ENCODE measurements at places on chromosomes 13 and 19.
A peak's percentile ranks its signal among the peaks of the same experiment; 100 is the strongest.

DNA sequence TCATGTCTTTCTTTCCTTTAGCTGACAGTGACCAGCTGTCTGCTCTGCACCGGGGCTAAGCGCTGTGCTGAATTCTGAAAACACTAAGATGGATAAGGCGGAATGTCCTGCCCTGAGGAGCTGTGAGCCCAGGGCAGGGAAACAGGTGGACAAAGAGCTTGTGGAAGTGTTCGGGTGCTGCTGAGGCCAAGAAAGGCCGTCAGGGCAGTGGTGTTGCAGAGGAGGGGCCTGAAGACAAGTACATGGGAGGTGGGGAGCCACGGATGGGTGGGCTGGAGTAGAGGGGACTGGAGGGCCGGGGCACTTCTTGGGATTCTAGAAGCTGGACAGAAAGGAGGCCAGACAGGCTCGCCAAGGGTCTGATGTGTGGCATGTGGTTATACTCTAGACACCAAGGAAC lies 66.2 kb upstream of the GPR183 start:
- peaks cover 24% of the 10 kb centered on the region for H3K36me3 ChIP-seq
- DNase-seq = no peak
- no peak overlapping the region for H3K27ac ChIP-seq
- H3K4me3 ChIP-seq = no peak overlapping the region
- H3K4me1 ChIP-seq = peaks cover 70% of the 10 kb centered on the region
- H3K27me3 ChIP-seq = no peaks in the 10 kb centered on the region

GRCh38 chr13:73366241-73366640 lies 307.4 kb downstream of the KLF5 start:
- H3K27ac ChIP-seq = no peak overlapping the region
- H3K36me3 ChIP-seq = no peaks in the 10 kb centered on the region
- no peak for DNase-seq
- H3K4me3 ChIP-seq = no peak overlapping the region

- no peak overlapping the region for H3K27ac ChIP-seq
- no peak for DNase-seq
- peaks cover 6% of the 10 kb centered on the region for H3K27me3 ChIP-seq
- H3K4me1 ChIP-seq = no peaks in the 10 kb centered on the region
Observed at GRCh38 chr13:109156181-109156935, 526.9 kb downstream of the MYO16 start.

GRCh38 chr19:56900573-56901097 lies 60.1 kb upstream of the PEG3 start:
- no peak overlapping the region for H3K4me3 ChIP-seq
- H3K27me3 ChIP-seq = no peaks in the 10 kb centered on the region
- no peaks in the 10 kb centered on the region for H3K4me1 ChIP-seq

- no peaks in the 10 kb centered on the region for H3K27me3 ChIP-seq
- H3K4me1 ChIP-seq = no peaks in the 10 kb centered on the region
- H3K4me3 ChIP-seq = no peak overlapping the region
Observed at GRCh38 chr19:2917275-2918184, 16.8 kb downstream of the ZNF57 start.

DNA sequence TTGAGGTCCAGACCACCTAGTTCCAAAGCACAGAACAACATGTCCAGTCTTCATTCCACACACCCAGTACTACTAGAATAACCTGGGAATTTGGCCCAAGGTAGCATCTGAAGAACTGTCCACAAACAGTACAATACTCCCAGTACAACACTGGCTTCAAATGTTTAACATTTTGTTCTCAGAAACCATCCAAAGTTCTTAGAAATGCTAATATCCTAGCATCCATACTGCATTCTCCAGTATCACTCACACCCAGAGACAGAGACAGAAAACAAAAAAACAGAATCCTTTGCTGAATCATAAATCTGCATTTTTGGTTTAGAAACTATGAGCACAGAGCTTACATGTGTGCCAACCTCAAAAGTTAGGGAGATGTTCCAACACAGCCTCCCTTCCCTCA lies 490.8 kb downstream of the FOXO1 start:
- no peak for DNase-seq
- H3K4me1 ChIP-seq = peaks cover 18% of the 10 kb centered on the region
- no peak overlapping the region for H3K27ac ChIP-seq
- H3K27me3 ChIP-seq = no peaks in the 10 kb centered on the region
- no peaks in the 10 kb centered on the region for H3K36me3 ChIP-seq
- H3K4me3 ChIP-seq = no peak overlapping the region

DNA sequence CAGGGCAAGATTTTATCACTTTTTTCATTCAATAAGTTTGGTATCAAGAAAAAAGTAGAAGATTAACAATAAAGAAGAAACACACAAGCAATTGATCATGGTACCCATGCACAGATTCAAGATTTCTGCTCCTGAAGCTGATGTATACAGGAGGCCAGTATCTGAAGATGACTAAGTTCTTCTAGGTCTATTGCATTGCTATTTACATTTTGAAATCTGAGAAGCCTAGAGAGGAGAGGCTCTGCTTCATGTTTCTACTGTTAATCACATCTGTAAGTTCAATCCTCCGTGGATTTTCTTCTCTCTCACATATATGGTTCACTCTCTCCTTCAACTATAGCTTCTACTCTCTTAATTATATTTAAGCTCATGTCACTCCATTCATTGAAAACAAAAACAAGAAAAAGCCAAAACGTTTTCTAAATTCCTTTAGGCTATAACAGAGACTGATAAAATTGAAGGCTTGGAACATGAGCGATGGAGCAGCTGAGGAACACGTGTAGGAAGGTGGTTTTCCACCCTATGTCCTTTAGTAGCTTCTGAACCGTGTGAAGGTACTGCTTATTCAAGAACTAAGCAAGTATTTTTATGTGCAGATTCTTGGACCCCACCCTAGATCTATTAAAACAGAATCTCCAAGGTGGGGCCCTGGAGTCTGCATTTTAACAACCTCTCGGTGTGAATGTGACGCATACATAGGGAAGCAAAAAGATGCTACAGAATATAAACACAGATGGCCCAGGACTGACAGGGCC lies 198.2 kb downstream of the EFNB2 start:
- no peaks in the 10 kb centered on the region for H3K4me1 ChIP-seq
- no peak for DNase-seq
- no peaks in the 10 kb centered on the region for H3K27me3 ChIP-seq
- no peaks in the 10 kb centered on the region for H3K36me3 ChIP-seq
- H3K4me3 ChIP-seq = no peak overlapping the region
- H3K27ac ChIP-seq = no peak overlapping the region

GRCh38 chr19:48752496-48753365 lies at the start of gene FUT1:
FUT1 (minus strand) TSS chr19:48752641; CDS start chr19:48751281, 1,360 bp downstream.
- peaks cover 28% of the 10 kb centered on the region for H3K27me3 ChIP-seq
- no peak within 1 kb of the TSS for H3K27ac ChIP-seq
- peaks cover 24% of the 10 kb centered on the region for H3K4me1 ChIP-seq
- peak within 1 kb of the TSS; percentile 47 for H3K4me3 ChIP-seq

DNA sequence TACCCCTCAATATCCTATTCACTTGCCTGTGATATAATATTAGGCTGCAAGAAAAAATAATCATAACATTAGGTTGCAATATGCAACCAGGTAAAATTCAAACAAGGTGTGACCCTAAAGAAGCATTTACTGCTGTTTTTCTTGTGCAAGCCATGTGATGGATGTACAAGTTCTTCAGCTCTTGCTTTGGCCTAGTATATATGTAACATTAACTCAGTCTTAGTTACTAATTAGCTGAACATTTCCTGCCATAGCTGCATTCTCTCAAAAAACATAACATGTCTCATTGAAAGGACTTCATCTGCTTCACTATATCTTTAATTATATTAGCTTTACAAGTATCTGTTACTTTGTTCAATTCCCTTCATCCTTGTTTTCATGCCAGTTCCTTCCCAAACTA lies 406.8 kb upstream of the HTR2A start:
- DNase-seq = no peak
- no peak overlapping the region for H3K27ac ChIP-seq
- H3K36me3 ChIP-seq = no peaks in the 10 kb centered on the region
- H3K27me3 ChIP-seq = no peaks in the 10 kb centered on the region
- no peaks in the 10 kb centered on the region for H3K4me1 ChIP-seq

DNA sequence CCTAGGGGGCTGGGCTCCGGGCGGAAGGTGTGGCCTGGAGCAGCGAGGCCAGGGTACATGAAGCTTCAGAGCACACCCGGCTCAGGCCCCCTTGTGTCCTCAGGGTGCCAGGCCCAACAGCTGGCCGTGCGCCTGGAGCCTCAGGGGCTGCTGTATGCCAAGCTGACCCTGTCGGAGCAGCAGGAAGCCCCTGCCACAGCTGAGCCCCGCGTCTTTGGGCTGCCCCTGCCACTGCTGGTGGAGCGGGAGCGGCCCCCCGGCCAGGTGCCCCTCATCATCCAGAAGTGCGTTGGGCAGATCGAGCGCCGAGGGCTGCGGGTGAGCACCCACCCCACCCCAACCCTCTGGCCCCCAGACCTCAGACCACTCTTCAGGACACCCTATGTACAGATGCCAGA lies 3.2 kb downstream of the SYDE1 start:
- no peak for DNase-seq
- H3K4me1 ChIP-seq = peaks cover 16% of the 10 kb centered on the region
- H3K27me3 ChIP-seq = peaks cover 7% of the 10 kb centered on the region
- no peak overlapping the region for H3K4me3 ChIP-seq

DNA sequence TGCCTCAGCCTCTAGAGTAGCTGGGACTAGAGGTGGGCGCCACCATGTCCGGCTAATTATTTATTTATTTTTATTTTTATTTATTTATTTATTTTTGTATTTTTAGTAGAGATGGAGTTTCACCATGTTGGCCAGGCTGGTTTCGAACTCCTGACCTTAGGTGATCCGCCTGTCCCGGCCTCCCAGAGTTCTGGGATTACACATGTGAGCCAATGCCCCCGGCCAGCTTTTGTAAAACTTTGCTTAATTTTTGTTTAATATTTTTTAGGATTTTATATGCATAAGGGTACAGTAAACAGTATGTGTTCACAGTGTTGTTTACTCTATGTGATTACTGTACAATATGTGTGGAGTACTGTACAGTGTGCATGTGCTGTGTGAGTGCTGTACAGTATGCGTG lies 98.7 kb downstream of the ZMYM2 start:
- H3K4me1 ChIP-seq = no peaks in the 10 kb centered on the region
- H3K36me3 ChIP-seq = peaks cover 71% of the 10 kb centered on the region
- DNase-seq = no peak
- no peak overlapping the region for H3K4me3 ChIP-seq
- H3K27me3 ChIP-seq = no peaks in the 10 kb centered on the region

GRCh38 chr19:892243-892893 lies 619 bp downstream of the MED16 start:
- no peaks in the 10 kb centered on the region for H3K27me3 ChIP-seq
- peaks cover 25% of the 10 kb centered on the region for H3K4me1 ChIP-seq
- H3K4me3 ChIP-seq = peak overlapping the region; percentile 69

DNA sequence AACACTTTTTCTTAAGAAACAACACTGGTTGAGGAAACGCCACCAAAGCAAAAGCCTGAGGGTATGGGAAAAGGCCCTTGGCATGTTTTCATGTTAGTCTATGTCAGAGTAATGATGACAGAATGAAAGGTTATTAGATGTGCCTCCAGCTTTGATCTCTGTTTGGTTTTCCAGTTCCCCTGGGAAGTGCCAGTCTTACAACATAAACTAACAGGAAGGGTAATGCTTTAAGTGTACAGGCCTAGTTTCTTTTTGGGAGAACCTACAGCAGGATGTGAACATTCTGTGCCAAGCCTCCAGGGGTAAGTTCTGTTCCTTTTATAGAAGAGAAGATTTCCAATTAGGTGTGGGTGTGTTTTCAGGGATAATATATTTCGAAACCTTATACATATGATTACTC lies 121.7 kb downstream of the FNDC3A start:
- no peak overlapping the region for H3K27ac ChIP-seq
- no peak overlapping the region for H3K4me3 ChIP-seq
- H3K4me1 ChIP-seq = no peaks in the 10 kb centered on the region
- H3K36me3 ChIP-seq = no peaks in the 10 kb centered on the region
- DNase-seq = no peak

GRCh38 chr13:66794340-66795031 lies 435.6 kb downstream of the PCDH9 start:
- H3K27me3 ChIP-seq = no peaks in the 10 kb centered on the region
- no peaks in the 10 kb centered on the region for H3K36me3 ChIP-seq
- no peaks in the 10 kb centered on the region for H3K4me1 ChIP-seq
- no peak overlapping the region for H3K27ac ChIP-seq
- no peak overlapping the region for H3K4me3 ChIP-seq

GRCh38 chr19:50460161-50460765 lies 16.0 kb upstream of the EMC10 start:
- DNase-seq = no peak
- H3K27ac ChIP-seq = no peak overlapping the region
- no peak overlapping the region for H3K4me3 ChIP-seq
- H3K27me3 ChIP-seq = peaks cover 7% of the 10 kb centered on the region
- no peaks in the 10 kb centered on the region for H3K36me3 ChIP-seq

Measured in CD4-positive, alpha-beta T cell (primary cell).